ENCODE measurements at places on chromosomes 6 and 20.

DNA sequence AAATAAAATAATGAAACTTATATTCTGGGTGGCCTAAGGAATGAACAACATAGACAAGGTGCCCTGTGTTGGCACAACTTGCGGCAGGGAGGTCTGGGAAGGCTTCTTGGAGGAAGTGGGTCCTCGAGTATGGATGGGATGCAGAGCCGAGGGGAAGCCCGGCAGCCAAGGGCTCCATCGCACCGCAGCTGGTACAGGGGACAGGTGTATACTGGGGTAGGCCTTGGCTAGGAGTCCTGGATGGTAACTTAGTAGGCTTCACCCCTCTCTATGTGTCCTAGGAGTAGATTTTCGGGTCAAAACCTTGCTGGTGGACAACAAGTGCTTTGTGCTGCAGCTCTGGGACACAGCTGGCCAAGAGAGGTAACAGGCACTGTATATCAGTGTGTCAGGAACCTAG, 28.0 kb downstream of the RAB44 start:
- no peak for DNase-seq

DNA sequence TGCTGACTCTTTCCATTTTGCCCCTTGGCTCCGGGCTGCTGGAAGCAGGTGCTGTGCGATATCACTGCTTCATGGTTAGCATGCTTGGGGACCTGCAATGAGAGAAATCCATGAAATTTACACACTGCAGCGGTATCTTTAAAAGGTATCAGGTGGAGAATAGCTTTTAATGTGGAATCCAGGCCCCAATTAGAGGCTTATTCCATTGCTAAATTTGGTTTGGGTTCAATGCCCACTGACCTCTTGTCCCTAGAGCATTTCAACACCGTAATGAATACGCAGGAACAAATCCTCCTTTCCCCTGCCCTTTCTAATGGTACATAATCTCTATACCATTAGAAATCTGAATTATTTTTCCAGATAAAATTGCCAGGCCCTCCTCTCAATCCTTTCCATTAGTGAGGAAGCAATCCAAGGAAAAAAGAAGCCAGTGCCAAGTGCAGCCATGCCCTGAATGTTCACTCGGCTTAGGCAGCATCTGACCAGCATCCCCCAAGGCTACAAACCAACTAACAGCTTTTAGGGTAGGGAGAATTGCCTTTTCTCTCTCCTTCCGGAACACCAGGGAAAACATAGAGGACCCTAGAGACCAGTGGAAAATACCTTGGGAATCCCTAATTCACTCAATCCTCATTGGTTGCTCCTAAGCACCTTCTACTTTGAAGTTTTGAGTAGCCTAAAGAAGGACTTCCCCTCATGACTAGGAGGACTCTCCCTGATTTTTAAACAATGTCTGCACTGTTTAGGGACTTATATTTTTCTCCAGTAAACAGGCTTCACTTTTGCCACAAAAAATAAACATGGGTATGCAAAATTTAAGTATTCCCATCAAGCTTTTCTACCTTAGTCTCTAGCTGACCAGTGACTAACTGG, 143.1 kb downstream of the QRSL1 start:
- DNase-seq: no peak

- no peak for DNase-seq
Measured at GRCh38 chr20:43571310-43571709, 12.5 kb downstream of the SGK2 start.

- DNase-seq: no peak
Measured at GRCh38 chr6:36969988-36970891, 15.7 kb downstream of the PI16 start.

- no peak for DNase-seq
Measured at GRCh38 chr6:50369996-50370395, 320.3 kb upstream of the DEFB112 start.

- DNase-seq: peak; percentile 73
Measured at GRCh38 chr6:35737413-35738211, 780 bp downstream of the ARMC12 start.

DNA sequence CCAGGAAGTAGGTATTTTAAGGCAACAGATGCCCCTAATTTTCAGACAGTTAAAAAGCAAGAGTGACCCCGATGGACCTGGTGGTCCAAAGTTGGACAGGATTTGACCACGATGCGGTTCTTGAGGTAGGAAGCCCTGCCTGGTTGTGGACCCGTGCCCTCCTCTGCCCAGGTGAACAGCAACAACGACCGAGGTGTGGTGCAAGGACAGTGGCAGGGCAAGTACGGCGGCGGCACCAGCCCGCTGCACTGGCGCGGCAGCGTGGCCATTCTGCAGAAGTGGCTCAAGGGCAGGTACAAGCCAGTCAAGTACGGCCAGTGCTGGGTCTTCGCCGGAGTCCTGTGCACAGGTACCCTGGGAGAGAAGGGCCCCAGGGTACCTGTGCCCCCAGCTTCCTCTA, 18.7 kb downstream of the TGM6 start:
- no peak for DNase-seq

DNA sequence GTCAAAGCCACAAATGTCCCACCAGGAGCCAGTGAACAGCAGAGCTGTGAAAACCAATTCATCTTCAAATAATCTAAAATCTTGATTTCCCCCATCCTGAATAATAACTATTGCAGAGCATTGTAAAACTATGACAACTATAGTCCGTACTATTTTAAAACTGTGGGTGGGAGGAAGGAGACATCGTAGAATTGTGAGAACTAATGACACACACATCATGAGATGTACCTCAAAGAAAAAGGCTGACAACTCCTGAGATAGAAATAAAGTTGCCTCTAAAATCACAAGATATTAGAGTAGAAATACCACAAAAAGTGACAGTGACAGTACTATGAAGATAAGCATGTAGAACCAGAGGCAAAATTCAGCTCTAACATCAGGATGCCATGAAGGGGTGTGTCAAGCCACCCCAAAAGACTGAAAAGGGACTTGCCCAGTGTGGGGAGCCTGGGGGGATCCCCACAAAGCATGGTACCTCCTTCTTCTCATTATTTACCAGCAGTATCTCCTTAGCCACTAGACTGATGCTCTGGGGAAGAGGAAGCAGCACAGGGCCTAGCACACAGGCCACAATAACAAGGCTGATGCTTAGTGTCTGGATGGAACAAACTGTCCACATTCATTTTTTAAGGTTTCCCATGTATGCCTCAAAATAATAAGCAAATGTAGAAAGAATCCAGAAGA, 13.4 kb downstream of the NAPB start:
- DNase-seq: no peak

- no peak for DNase-seq
Measured at GRCh38 chr6:106556368-106556960, 72.8 kb downstream of the RTN4IP1 start.

DNA sequence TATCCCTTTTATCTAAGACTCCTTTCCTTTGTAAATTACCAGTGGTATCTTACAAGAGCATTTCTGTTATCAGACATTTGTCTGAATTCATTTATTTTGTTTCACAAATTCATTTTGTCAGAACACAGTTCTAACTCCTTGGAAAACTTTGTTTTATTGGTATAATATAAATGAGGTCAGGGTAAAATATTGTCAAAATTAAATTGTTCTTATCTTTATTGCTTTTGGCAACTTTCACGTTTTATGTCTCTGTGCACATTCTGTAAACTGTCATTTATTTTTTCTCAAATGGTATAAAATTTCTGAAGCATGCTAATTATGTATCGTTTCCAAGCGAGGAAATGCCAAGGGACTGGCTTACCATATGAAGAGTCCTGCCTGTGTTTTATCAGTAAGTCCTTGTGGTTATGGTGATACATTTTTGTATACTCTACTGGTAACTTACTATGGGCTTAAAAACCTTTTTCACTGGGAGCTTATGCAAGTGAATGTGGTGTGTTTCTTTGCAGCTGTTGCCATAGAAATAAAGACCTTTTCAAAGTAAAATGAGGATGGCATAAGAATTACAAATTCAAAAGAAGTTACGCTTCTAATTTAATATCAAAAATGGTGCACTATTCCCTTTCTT, 214.2 kb downstream of the COL19A1 start:
- DNase-seq: no peak

GRCh38 chr6:137299681-137300080, 80.5 kb upstream of the IFNGR1 start:
- DNase-seq: no peak

DNA sequence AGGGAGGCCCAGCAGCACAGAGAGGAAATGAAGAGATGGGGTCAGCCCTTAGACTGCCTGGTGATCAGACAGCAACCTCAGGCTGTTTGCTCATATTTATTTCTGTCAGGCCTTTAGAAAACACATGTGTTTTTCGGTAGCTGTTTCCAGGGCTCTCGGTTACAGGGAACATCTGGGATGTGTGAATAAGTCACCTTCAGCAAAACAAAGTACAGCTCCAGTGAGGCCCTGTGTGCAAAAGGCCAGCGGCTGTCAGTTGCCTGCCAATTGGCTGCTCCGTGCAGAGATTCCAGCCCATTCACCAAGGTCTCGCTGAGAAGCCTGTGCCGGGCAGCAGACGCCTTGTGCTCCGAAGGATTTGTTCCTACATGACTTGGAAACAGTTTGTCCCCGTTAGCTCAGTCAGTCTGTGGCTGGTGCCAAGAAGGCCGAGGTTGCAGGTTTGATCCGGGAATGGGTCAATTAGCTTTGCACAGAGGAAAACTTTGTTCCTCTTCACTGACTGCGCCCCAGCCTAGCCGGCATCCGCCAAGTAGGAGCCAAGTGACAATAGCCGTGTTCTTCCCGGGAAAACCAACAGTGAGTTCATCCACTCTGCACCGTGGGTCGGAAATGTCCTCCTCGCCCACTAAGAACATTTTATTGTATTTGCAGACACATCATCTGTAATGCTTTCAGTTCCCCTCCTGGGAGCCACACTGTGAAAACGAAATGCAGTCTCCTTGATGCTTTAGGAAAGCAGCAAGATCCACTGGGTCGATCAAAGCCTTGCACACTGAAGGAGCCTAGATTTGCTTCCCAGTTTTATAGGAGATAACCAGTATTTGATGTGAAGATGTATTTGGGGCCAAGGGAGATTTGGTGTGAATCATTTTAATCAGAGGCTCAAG, 315.4 kb upstream of the CDYL start:
- DNase-seq: no peak

DNA sequence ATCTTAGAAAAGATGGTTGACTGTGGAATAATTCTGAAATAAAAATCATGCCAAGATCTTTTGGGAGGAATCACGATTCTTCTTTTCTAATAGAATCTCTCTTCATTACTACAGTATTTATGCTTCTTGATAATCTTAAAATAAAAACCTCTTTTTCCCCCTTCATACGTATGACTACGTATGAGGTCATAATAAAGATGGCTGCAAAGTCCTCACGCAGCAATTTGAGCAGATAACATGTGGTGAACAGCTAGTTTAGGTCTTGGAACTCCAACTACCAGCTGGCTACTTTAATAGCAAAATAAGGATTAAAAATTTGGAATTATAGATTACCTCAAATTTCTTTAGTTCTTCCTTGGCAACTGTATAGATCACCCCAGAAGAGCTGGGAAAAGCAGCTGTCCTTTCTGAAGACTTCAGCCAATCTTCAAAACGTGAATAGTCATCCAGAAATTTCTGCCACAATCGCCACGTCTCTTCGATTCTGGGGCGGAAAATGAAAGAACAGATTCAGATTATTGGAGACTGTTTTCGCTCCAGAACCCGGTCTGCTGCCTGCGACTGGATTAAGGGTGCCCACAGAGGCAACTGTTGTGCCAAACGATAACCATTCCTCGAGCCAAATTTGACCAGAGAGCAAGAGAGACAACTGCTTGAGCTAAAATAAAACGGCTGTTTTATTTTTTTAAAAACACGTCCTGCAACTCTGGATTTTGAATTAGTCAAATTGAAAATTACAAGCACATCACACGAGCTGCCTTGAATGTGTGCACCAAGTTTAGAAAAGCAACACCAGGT, 347.3 kb downstream of the ESR1 start:
- no peak for DNase-seq

DNA sequence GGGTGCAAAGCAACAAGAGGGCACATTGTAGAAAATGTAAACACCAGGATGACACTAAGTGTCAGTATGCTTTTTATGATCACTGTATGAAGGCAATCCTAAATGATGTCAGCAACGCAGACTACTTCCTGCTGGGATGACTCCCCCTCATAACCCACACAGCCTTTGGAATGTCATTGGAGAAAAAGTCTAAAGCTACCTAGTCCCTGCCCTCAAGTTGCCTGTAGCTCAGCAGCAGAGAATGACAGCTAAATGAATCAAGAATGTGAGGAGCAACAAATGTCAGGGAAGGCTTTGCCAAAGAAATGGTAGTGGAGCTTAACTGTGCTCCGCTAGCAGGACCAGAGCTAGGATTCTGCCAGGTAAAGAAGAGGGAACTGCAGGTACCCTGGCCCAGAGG, 555.6 kb downstream of the CD83 start:
- no peak for DNase-seq

GRCh38 chr6:81929828-81930227, 177.3 kb upstream of the TENT5A start:
- no peak for DNase-seq

GRCh38 chr20:3898639-3899038, 9.5 kb downstream of the PANK2 start:
- DNase-seq: no peak

- no peak for DNase-seq
Measured at GRCh38 chr6:111050261-111051023, 36.9 kb upstream of the SLC16A10 start.

- no peak for DNase-seq
Measured at GRCh38 chr6:90677440-90677839, 90.6 kb upstream of the MAP3K7 start.

GRCh38 chr6:81451787-81452186, 300.7 kb downstream of the TENT5A start:
- DNase-seq: no peak

DNA sequence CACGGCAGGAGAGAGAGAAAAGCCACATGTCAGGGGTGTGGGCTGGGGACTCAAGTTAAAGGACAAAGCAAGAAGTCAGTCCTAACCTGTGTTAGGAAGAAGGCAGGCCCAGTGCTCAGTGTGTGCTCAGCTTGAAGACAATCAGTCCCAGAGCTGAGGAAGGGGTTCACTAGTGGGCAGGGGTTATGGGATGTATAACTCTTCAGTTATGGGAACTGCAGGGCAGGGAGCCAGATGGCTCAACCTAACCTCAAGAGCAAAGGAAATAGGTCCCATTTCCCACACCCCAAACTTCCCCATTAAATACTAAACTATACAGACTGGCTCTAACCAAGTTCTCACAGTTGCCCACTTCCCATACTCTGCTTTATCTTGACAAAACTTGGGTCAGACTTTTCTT, 7.4 kb upstream of the SSTR4 start:
- no peak for DNase-seq

DNA sequence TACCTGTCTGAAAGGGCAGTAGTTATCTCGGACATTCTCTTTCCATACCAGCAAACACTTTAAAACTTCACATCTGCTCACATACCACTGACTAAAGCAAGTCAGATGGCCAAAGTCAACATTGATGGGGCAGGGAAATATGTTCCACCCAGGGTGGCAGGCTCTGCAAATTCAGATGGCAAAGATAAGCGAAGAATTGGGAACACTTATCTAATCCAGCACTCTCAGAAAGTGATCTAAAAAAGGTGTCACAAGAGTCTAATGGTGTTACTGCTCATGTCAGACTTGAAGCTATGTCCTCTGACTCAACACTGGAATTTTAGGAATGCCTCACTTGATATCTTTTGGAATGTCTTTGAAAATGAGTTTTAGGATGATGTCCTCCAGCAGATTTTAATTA, 1086.2 kb downstream of the KIF16B start:
- no peak for DNase-seq

GRCh38 chr6:137978252-137978896, 111.3 kb downstream of the TNFAIP3 start:
- no peak for DNase-seq

All from activated CD8-positive, alpha-beta memory T cell treated with anti-CD3 and anti-CD28 coated beads for 24 hours (primary cell).